Amygdala (tissue), 56 donors: ENCODE measurements at places on chromosomes 3 and 15.

DNA sequence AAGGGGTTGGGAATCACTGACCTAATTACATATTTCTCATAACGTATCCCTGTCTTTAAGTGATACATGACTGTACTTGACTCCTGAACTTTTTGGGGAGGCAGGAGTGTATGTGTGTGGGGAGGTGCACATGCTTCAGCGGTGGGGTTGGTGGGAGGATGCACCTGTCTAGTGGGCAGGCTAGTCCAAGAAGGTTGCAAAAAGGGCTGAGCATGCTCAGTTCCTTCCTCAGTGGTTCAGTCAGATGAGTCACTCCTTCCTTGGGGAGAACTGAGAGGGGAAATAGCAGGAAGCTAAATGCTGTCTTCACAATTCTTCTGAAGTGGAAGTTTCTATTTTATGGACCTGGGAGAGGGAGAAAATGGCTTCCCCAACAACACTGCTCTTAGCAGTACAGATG is 24.6 kb upstream of the AP4E1 start:
- no peak for DNase-seq

DNA sequence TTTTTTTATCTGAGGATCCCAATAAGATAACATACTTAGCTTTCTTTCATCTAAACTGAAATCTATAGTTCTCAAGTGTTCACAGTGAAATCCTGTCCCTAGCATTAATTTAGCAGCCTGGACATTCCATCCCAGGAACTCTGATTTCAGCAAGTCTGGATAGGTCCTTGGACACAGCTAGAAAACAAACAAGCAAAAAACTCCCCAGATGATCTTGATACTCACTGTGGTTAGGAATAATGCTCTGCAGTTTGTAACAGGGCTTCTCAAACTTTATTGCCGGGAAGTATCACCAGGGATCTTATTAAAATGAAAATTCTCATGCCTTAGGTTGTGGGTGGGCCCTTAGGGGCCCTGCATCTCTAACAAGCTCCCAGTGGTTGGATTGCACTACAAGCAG is 24.3 kb downstream of the THBS1 start:
- no peak for DNase-seq

- DNase-seq, result no peak
These were observed 33.7 kb downstream of the RTP4 start for GRCh38 chr3:187401856-187402255.

DNA sequence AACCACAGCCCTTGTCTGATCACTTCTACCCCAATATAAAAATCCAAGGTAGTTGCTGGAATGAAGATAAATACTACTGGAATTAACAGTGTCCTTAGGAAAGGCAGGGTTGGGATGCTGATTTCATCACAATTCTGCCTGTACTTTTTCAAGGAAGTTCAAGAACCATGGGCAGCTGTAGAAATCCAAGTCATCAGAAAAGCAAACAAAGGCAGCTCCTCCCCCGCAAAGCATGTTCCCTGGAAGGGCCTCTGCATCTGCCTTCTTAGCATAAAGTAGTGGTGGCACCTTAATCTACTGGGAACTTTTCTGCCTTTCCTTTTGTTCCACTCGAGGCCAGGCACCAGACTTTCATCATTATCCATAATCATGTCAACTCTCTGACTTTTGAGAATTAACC is 54.4 kb downstream of the ERC2 start:
- DNase-seq, result no peak

GRCh38 chr3:44130249-44130648 is 111.4 kb upstream of the TOPAZ1 start:
- DNase-seq, result no peak

DNA sequence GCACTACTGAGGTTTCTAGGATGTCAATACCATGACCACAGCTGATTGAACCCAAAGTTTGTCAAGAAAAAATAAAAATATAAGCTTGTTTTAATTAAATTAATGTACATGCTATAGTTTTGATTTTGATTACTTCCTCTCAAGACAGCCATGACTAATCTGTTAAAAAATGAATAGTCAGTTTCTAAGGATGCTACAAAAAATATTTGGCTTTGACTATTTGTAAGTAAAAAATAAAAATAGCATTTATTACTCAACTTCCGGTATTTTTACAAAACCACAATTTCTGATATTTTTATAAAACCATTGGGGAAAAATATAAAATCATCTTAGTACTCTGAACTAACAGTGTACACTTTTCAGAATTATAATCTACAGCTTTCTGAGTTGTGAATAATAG is 12.1 kb upstream of the TEX9 start:
- no peak for DNase-seq

DNA sequence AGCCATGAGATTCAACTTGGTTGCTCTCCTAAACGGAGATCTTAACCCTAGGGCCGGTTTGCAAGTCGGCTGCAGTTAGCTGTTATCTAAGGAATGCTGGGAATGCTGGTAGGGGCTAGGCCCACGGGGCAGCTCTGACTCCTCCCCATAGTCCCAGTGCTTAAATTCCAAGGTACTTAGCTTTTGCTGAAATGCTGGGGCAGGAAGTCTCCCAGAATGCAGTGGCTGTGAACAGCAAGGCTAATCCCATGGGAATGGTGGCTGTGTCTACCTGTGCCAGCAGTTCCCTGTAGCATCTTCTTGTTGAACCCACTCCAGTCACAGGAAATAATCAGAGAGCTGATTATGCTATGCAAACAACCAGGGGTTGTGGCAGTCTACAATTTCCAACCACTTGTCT is 102.5 kb upstream of the TJP1 start:
- DNase-seq, result no peak

- DNase-seq, result no peak
These were observed 415.5 kb downstream of the FHIT start for GRCh38 chr3:60835796-60836195.
